ENCODE measurements at places on chromosomes 3 and 15.

GRCh38 chr3:104564045-104564643, 802.6 kb upstream of the ALCAM start:
- DNase-seq, result peak; percentile 83

DNA sequence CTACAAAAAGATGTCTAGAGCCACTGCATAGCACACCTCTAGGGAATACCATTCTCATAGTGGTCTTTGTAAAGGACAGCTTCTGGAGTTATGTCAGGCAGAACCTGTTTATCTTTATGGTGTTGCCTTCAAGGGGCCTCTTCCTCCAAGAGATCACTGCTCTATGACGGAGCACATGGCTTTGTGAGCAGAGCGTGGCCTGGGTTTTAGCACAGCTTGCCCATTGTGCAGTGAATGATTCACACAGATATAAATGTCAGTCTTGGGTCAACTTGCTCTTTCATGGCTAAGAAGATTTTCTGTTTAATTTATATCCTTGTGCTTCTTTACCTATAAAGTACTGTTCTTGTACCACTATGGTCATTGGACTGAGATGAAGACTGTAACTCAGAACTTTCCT, 41.5 kb upstream of the RBMS3 start:
- no peak for DNase-seq

GRCh38 chr3:188905547-188905946, 266.2 kb upstream of the TPRG1 start:
- peak; percentile 35 for DNase-seq

GRCh38 chr3:148146947-148147826, 550.5 kb upstream of the AGTR1 start:
- DNase-seq, result no peak

DNA sequence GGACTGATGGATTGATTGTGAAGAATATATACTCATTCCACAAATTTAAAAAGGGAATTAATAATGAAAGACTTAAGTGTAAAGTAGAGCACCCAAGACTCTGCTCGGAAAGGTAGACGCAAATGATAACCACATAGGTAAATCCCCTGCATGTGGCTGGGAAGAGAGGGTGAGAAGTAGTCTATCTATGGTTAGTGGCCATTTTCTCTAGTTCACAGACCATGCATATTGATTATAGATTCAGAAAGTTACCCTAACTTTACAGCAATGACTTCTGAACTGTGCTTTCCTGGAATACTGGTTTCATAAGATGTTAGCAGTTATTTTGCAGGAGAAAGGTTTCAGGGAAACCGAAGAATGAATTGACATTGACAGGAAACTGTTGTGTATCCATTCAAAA, 51.7 kb downstream of the CASR start:
- DNase-seq, result no peak

DNA sequence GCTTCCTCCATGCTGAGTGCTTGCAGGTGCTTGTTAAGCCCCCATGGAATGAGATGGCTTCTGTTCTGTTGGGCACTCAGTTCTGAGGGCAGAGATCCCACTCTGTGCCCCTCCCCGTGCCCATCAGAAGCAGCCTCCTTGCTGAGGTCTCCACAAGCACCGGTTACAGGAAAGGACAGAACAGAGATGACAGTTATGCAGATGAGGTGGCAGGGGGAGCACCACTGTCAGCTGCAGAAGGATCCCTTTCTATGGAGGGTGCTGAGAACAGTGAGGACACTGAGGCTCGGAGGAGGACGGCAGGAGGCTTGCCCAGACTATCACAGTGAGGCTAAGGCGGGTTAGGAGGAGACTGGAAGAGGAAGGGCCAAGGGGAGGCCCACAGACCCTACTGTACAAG, 12.4 kb downstream of the CACNA2D2 start:
- no peak for DNase-seq

- DNase-seq, result no peak
Observed at GRCh38 chr15:79898369-79898768, 1.6 kb upstream of the MTHFS start.

DNA sequence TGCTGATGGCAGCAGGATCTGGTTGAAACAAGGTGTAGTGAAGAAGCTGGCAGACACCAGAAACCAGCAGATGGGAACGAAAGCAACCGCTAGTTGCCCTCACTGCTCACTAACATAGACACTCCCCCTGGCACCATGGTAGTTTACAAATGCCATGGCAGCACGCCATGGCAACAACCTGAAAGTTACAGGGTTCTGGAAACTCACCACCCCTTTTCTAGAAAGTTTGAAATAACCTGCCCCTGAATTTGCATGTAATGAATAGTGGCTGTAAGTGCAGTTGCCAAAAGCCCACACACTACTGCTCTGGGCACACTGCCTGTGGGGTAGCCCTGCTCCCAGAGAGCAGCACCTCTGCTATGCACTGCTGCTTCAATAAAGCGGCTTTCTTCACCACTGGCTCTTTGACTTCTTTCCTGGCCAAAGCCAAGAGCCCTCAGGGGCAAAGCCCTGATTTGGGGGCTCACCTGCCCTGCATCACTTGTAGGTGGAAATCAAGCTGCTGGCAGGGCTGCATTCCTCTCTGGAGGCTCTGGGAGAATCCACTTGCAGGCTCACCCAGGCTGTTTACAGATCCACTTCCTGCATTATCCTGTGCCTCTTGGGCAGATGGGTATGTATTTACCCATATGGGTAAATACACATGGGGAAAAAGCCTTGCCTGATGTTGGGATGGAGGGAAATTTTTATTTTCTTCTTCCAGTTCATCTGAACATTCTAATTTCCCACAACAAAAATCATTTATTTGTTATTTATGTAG, 2.0 kb upstream of the GP9 start:
- no peak for DNase-seq

- no peak for DNase-seq
Observed at GRCh38 chr3:120879411-120879810, 28.6 kb upstream of the STXBP5L start.

DNA sequence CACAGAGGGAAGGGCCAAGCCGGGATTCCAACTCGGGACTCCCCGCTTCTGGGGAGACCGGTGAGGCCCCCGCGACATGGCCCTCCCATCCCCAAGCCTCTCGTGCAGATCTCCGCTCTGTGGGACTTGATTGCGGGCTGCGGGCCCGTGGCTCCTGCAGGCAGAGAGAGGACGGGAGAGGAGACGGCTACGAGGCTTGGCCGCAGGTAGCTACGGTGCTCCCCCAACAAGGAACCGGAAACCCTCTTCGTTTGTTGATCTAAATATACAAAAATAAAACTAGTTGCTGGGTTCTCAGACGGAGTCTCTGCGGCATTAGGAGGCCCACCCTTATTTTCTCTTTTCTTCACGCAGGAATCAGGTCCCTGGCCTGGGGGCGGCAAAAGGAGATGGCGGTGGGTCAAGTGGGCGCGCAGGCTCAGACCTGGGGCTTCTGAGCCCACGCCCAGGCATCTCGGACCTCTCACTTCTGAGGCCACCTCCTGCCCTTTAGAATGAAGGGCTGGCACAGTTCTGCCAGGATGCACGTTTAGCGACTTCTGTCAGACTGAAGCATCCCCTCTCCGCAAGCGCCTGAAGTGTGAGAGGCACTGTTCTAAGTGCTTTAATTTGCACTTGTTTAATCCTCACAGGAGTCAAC, 10.9 kb downstream of the GNB5 start:
- DNase-seq, result no peak

GRCh38 chr3:16203671-16204629, 29.5 kb downstream of the GALNT15 start:
- no peak for DNase-seq

DNA sequence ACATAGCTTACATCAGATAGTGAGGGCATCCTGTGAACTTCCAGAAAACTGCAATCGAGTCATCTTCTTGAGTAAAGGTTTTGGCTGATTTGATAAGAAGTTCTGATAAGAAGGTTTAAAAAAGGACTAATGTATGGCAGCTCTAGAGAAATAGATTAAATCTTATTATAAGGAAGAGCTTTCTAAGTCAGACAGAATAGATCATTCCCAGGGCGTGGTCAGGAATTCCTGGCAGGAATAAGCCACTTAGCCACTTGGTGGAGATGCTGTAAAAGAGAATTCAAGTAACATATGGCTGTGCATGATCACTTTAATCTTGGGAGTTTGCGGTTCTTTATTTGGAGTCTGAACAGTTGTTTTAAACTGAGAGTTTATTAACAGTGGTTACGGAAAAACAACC, 17.4 kb downstream of the PGBD4 start:
- no peak for DNase-seq

- peak; percentile 87 for DNase-seq
Observed at GRCh38 chr3:122678506-122678905, 2.1 kb upstream of the PARP14 start.

DNA sequence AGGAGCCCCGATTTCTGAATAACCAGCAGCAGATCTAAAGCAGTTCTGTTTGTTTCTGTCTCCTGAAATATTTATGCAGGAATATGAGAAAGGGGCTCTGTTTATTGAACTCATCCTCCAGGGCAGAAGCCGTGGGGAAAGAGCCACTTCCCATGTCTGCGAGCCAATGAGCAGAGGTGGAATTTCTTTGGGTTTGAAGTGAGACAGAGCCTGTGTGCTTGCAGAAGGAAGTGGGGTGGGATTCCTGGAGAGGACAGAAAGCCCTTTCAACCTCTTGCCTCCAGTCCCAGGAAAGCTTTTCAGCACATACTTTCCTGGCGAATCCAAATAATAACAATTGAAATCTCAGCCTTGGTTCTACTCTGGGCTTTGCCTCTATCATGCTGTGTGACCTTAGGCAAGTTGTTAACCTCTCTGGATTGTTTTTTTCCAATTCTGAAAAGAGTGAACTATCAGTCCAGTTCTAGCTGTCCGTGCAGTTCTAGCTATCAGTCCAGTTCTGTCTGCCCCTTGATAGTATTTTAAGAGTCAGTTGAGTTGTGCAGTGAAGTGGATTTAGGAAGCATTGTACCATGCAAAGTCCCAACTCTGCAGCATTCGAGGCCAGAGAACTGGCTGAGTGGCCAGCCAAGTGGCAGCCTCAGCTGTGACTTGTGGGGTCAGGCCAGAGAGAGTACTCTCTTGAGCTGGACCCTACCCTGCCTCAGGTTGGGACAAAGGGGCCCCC, 15.9 kb downstream of the CORO2B start:
- no peak for DNase-seq

GRCh38 chr15:92082006-92082843, 228.7 kb downstream of the SLCO3A1 start:
- DNase-seq, result peak; percentile 87

- no peak for DNase-seq
Observed at GRCh38 chr3:67077656-67078055, 79.5 kb downstream of the KBTBD8 start.

DNA sequence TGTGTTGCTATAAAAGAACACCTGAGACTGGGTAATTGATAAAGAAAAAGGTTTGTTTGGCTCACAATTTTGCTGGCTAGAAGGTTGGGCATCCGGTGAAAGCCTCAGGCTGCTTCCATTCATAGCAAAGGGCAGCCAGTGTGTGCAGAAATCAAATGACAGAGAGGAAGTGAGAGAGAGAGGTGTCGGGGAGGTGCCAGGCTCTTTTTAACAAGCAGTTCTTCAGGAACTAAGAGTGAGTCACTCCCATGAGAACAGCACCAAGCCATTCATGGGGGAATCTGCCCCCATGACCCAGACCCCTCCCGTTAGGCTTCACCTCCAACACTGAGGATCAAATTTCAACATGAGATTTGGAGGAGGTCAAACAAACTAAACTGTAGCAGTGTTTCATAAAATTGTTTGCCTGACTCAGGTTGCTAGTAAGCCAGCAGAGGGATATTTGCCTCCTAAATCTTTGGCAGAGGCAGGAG, 4.5 kb upstream of the PARP15 start:
- DNase-seq, result peak; percentile 79

GRCh38 chr3:27681249-27681748, 40.8 kb downstream of the EOMES start:
- peak; percentile 75 for DNase-seq

DNA sequence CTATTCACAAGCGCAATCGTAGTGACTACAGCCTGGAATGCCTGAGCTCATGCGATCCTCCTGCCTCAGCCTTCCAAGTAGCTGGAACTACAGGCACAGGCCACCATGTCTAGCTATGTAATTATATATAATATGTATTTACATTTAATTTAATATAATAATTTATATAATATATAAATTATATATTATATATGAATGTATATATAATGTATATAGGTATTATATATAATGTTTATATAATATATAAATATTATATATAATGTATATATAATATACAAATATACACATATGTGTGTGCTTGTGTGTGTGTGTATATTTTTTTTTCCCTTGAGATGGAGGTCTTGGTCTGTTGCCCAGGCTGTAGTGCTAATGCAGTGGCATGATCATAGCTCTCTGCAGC, 27.6 kb upstream of the ULK4 start:
- DNase-seq, result no peak

GRCh38 chr15:78000091-78000926, 77.2 kb downstream of the TBC1D2B start:
- peak; percentile 83 for DNase-seq

- no peak for DNase-seq
Observed at GRCh38 chr15:25797511-25797935, 65.6 kb downstream of the ATP10A start.

GRCh38 chr3:138384531-138384930, 36.2 kb downstream of the MRAS start:
- no peak for DNase-seq

- DNase-seq, result no peak
Observed at GRCh38 chr15:37016231-37016630, 84.1 kb downstream of the MEIS2 start.

DNA sequence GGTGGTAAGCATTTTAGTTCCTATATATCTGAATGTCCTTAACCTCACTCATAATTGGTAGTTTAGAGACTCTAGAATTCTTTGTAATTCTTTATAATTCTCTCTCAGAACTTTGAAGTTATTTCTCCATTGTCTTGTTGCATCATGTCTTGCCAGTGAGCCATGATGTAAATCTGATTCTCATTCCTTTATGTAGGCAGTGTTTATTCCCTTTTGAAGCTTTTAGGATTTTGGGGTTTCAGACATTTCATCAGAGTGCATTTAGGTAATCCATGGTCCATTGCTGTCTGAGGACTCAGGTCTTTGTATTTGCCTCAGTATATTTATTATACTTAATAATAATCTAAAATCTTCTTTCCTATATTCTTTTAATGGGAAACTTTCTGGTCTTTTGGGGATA, 20.6 kb downstream of the CMC1 start:
- peak; percentile 53 for DNase-seq

DNA sequence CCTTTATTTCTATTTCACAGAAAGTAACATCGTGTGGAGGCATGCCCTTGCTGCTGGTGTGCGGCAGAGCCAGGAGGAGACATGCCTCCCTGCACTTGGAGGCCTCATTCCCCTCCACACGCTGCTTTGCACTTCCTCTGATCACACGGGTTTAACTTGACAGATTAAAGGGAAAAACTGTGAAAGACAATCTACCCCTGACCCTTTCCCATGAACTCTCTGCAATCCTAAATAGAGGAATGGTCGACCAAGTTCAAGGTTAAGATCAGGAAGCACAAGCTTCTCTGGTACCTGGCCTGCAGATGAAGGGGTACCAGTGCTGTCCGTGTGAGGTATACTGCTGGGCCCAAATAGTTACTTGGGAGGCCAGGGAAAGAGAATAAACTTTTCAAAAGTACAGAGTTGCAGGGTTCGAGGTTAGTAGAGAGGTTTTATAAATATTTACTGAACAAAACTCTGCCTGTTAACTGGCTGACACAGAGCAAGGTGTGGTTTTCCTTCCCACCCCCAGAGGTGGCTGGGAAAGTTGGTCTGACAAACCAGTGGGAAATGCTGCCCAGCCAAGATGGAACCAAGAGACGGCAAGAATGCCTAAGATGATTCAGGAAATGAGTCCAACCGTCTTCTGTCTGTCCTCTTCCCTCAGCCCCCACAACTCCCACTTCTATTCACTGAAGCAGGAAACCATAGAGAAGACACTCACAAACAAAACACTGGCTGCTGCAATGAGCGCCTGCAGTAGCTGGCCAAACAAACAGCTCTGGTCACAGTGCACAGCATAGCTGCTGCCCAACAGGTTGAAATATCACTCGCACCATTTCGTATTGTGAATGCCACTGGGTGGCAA, 79.6 kb downstream of the IGF2BP2 start:
- DNase-seq, result peak; percentile 65
